ENCODE measurements at places on chromosomes 11 and 22. TPM values are rescaled to one million over a fixed set of nuclear protein-coding genes. Genes with fewer than 3 reads are reported as not detected.

The GLB1L2 gene
- 3.3 TPM for total RNA-seq

The SCGB2A2 gene
- total RNA-seq, result not detected

The NUP50 gene
- 98.6 TPM for total RNA-seq

The H19 gene
- total RNA-seq, result not detected

The TTLL12 gene
- total RNA-seq, result 9.3 TPM

The OR8K3 gene
- not detected for total RNA-seq

The CALCA gene
- not detected for total RNA-seq

The TRIOBP gene
- total RNA-seq, result 25.8 TPM

The SLC37A2 gene
- total RNA-seq, result 1.0 TPM

The OPCML gene
- not detected for total RNA-seq

The AMPD3 gene
- total RNA-seq, result 6.8 TPM

The DCPS gene
- 20.1 TPM for total RNA-seq

The GAB4 gene
- 0.57 TPM for total RNA-seq

The SIRT3 gene
- total RNA-seq, result 21.2 TPM

The CFAP300 gene
- not detected for total RNA-seq

The OLFML1 gene
- total RNA-seq, result not detected

The MUS81 gene
- total RNA-seq, result 93.4 TPM

The LRRC75B gene
- 1.7 TPM for total RNA-seq

The MRE11 gene
- total RNA-seq, result 42.1 TPM

The ANGPTL5 gene
- total RNA-seq, result not detected

DNA sequence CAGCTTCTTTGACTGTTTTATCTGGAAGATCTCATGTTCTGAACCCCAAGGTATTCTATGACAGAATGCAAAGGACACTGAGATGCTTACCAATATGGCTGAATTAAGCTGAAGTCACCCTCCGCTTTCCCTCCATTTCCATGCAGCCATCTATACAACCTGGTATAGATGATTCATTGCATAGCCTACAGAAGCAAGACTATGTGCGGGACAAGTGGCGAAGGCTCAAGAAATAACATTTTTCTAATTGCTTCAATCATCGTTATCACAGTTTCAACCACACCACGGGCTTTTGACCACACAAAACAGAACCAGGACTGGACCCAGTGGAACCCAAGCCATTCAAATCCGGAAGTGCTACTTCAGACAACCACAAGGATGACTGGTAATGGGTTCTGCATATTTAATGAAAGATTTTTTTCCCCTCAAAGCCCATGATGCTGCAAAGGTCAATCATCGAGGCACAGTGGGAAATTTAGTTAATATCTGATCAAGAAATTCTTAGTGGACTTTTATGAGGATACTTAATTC is 61.9 kb downstream of the CD44 start:
- no peak for DNase-seq

DNA sequence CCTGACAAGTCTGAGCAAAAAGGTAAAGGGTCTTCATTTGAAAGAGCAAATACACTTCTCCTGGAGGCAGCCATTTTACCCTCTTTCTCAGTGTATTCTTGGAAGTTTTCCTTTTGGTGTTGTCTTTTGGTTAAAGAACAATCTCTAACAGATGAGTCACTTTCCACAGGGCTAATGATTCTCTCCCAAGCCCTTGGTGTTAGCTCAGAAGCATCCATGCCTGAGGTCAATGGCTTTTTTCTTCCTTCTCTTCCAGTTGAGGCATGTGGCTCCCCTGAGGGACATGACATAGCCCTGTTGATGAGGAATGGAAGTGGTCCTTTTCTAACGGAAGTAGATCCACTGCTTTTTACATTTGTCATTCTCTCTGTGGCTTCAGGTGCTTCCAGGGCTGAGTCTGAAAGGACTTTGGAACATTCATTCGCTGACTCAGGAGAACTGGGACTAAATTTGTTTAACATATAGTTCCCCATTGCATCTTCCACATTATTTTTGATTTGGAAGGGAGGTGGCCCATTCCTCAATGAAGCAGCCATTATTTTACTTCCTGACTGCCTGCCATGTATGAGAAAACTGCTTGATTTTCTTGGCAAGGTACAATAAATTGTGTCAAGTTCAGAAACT is 13.8 kb upstream of the POGLUT3 start:
- no peak for DNase-seq

GRCh38 chr11:112617977-112618826 is 343.0 kb upstream of the NCAM1 start:
- DNase-seq, result no peak

- no peak for DNase-seq
Measured at GRCh38 chr22:48167238-48167637, 1404.8 kb downstream of the TBC1D22A start.

GRCh38 chr11:44286268-44286880 is 23.6 kb downstream of the ALX4 start:
- DNase-seq, result peak; percentile 75

GRCh38 chr22:32378707-32379272 is 21.1 kb downstream of the RFPL3 start:
- DNase-seq, result no peak

- DNase-seq, result no peak
Measured at GRCh38 chr11:69370984-69371709, 77.2 kb downstream of the MYEOV start.

DNA sequence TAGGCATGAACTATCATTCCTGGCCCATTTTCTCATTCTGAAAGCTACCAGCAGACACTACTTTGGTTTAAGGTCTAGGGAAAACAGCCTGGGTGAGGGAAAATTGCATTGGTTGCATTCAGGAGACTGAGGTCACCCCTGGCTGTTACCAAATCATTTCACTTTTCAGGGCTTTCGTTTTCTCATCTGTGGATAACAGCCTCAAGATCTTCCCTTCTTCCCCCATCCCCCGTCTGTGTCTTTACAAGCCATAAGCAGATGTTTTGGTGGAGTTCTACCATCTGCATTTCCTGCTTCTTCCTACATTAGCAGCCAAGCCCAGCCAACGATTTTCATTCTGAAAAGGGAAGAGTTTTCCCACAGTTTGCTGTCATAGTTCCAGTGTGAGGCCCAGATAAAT is 130.4 kb downstream of the HIPK3 start:
- DNase-seq, result no peak

DNA sequence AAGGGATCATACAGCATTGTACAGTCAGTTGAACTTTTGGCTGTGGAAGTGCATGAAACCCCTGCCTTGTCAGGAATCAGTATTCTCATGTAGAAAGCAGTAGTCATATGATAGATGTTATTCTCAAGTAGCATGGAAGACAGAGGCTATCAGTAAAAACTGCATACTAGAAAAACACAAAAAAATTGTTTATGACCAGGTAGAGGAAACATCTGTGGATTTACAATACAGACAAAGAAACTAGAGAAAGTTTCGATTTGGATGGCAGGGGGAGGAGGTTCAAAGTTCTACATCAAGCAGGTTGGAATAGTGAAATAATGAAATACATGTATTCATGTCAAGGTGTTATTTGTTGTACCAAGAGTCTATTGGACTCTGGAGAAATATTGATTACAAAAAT is 212.3 kb upstream of the DDI1 start:
- no peak for DNase-seq

DNA sequence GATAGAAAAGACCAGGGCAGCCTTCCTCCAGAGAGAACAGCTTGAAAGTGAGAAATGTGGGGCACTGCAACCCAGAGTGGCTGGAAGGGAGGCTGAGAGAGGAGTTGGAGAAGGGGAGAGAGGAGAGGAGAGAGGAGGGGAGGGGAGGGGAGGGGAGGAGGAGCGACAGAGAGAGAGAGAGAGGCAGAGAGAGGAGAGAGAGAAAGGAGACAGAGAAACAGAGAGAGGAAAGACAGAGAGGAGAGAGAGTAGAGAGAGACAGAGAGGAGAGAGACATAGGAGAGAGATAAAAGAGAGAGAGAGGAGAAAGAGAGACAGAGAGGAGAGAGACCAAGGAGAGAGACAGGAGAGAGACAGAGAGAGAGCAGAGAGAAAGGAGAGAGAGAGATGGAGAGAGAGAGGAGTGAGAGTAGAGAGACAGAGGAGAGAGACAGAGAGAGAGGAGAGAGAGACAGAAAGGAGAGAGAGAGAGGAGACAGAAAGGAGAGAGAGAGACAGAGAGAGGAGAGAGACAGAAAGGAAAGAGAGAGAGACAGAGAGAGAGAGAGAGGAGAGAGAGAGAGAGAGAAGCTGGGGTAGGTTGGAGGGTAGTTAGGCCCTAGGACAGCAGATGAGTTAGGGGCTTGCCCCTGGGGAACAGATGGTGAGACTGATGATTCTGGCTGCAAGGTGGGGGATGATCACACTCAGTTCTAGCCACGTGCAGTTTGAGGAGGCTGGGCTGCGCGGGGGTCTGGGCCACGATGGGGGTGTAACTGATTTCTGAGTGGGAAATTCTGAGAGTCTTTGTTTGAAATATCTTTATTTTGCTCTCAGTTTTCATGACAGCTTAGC is 8.5 kb upstream of the SCYL1 start:
- no peak for DNase-seq

GRCh38 chr11:11843642-11844041 is 1.9 kb downstream of the USP47 start:
- no peak for DNase-seq

- DNase-seq, result no peak
Measured at GRCh38 chr22:31579835-31580242, 82.2 kb downstream of the PISD start.

GRCh38 chr11:121300313-121300971 is 7.9 kb downstream of the SC5D start:
- DNase-seq, result no peak

DNA sequence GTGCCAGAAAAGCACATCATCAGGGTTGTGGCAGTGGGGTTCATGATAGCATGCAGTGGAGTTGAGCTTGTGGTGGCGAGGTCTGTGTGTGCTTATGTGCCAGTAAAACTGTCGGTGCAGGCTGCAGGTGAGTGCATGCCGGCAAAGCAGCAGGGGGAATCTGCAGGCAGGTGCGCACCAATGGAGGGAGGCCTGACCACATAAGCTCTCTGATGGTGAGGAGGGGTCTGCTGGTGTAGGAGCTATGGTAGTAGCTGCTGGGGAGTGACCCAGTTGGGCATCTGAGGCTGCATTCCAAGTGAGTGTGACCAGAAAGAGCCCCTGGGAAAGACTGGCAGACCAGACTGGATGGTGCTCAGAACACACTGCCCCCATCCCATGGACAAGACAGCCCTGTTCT is 121.5 kb downstream of the CNTN5 start:
- no peak for DNase-seq

- no peak for DNase-seq
Measured at GRCh38 chr11:87394924-87395323, 357.2 kb downstream of the TMEM135 start.

- no peak for DNase-seq
Measured at GRCh38 chr11:69095300-69095699, 46.6 kb downstream of the TPCN2 start.

GRCh38 chr11:14364322-14364721 is 5.3 kb upstream of the RRAS2 start:
- DNase-seq, result no peak

DNA sequence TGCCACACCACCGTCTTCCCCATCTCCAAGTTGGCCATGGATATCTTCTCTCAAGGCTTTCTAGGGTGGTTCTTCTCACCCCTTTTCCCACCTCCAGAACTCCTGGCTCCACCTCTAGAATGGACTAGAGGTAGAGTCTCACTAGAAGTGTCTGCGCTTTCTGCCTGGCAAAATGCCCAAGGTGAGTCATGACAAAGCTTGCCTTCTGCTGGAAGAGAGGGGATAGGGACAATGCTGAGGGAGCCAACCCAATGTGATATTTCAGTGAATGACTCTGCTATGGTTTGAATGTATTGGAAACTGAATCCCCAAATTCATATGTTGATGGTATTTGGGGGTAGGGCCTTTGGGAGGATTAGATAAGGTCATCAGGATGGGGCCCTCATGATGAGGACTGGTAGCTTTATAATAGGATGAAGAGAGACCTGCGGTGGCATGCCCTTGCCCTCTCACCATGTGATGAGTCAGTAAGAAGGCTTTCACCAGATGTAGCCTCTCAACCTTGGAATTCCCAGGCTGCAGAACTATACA is 4.1 kb upstream of the CD82 start:
- DNase-seq, result no peak

DNA sequence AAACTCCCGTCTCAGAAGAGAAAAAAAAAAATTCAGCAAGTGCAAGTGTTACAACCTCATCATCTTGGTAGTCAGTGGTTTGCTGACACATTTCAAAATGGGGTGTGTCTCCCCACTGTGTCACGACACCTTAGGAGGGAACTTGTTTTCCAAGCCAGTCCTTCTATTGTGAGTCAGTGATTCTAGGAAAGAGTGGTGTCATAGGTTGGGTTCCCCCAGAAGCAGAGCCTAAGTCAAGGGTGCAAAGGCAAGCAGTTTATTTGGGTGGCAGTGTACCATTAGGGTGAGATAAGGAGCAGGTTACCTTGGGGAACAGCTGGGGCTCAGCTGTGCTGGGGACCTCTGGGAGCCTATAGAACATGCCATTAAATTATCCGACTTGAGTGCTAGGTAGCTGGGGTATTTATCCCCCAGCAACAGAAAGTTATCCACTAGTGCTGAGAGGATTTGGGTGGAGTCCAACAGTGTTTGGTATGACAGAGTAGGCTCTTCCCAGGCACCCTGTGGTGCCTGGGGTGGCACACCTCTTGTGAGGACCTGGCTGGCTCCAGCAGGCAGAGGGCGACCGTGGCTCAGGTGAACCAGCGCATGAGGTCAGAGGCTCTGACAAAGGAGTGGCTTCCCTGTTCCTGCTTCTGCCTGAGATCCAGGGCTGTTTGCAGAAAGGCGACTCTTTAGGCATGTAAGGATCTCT is 41.7 kb downstream of the KIAA1671 start:
- DNase-seq, result peak; percentile 23

- no peak for DNase-seq
Measured at GRCh38 chr11:15258433-15259165, 143.9 kb downstream of the INSC start.

DNA sequence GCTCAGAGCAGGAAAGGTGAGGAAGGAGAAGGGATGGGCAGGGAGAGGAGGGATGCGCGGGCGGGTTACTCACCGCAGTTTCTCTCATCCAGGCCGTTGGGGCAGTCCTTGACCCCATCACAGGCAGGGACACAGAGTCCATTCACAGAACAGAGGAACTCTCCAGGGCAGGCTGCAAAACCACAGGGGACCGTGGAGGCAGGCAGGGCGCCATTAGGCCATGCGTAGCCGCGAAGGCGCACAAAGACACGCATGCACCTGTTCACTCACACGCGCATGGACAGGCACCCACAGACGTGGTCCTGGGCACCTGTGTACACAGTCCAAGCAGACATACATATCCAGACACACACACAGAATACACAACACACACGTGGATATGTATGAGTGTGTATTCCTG is 23.0 kb downstream of the KCTD17 start:
- no peak for DNase-seq

DNA sequence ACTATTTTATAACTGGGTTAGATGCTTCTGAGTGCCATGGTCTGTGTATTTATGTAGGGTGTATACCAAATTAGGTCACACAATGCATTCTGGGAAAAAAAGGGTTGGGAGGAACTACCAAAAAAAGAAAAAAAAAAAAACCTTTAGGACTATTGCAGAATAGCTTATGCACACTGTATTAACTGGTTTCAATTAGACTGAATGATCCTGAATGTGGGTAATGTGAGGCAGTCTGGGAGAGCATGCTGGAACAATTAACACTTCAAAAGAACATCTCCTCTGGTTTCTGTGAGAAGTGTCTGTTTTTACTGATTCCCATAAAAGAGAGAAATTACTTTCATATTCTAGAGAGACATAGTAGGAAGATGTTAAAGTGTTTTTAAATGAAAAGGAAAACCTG is 521.3 kb downstream of the DLG2 start:
- no peak for DNase-seq

GRCh38 chr11:47611348-47611794 is 17.2 kb upstream of the C1QTNF4 start:
- DNase-seq, result no peak

Measured in natural killer cell (primary cell).